ENCODE measurements at places on chromosomes 16 and 17. TPM values are rescaled to one million over a fixed set of nuclear protein-coding genes. Genes with fewer than 3 reads are reported as not detected.

The DOK4 gene
- polyA plus RNA-seq = 0.77 TPM

The NTN1 gene
- polyA plus RNA-seq = 0.04 TPM

The TBC1D3C gene
- not detected for polyA plus RNA-seq

The COX10 gene
- polyA plus RNA-seq = 10.5 TPM

The CDT1 gene
- polyA plus RNA-seq = 0.17 TPM

The DHRS7C gene
- polyA plus RNA-seq = not detected

The DNAH9 gene
- polyA plus RNA-seq = 18.5 TPM

The CYGB gene
- 0.28 TPM for polyA plus RNA-seq

The NPIPA3 gene
- polyA plus RNA-seq = 8.7 TPM
